ENCODE measurements at places on chromosomes 11 and 22.
A peak's percentile ranks its signal among the peaks of the same experiment; 100 is the strongest.

DNA sequence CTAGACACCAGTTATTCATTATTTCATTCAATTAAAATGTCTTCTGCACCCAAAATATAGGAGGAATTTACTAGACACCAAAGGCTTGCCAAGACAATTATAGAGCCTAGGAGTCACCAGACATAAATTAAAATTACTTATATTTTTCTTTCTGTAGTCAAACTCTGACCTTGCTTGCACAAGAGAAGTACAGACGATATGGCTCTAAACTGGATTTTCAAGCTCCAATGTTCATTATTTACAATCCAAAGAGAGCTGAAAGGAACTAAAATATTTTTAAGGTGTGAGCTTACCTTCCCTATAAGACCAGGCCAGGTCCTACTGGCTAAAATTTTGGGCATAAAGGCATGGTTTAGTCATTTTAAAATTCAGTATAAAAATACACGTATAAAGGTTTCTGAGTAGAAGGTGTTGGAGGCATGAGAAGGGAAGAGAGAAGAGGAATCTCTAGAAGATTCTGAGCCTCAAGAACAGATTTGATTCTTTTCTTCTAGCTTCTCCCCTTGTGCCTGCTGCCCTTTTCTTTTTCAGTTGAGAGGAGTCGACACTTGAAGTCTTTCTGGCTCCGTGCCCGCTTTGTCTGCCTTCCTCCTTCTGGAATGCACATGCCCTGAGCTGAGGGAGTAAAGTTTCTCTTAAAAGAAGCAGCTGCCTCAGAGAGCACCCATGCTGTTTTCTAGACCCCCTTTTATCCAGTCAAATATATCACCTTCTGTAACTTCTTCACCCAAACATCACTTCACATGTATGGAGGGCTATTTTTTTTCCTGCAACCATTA is 13.5 kb downstream of the C11orf97 start:
- DNase-seq: peak; percentile 16

DNA sequence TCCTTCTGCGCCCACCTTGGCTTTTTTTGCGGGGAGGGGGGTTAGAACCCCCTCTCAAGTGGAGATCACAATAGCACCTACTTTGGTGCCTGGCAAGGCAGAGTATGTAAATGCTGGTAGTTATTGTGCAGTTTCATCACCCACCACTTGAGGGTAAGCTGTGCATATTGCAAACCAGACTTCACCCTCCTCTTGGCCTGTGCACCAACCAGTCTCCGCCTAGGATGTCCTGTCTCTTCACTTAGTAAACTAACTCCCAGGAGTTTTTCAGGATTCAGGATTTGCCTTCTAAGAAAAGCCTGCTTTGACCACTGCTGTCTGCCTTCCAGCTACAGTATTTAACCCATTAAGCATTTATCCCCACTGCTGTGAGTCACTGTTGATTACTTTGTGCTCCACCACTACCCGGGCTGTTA is 2.0 kb upstream of the UBXN1 start:
- DNase-seq: peak; percentile 80

DNA sequence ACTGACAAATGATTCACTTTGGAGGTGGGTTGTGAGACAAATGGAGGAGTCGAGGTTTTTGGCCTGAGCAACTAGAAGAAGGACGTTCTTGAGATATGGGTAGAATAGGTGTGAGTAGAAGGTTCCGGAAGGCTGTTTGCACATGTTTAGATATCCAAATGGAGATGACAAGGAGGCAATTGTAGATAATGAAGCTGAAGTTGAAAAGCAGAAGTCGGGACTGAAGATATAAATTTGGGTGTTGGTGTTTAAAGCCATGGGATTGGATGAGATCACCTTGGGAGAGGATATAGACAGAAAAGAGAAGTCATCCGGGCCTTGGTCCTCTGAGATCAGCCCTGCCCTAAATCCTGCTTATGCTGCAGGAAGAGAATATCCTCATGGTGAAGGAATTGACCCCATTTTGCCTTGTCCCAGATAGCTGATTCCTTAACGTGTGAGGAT is 75.5 kb upstream of the CD44 start:
- no peak for DNase-seq

GRCh38 chr11:45828996-45829395 is 18.3 kb upstream of the CRY2 start:
- DNase-seq: no peak

DNA sequence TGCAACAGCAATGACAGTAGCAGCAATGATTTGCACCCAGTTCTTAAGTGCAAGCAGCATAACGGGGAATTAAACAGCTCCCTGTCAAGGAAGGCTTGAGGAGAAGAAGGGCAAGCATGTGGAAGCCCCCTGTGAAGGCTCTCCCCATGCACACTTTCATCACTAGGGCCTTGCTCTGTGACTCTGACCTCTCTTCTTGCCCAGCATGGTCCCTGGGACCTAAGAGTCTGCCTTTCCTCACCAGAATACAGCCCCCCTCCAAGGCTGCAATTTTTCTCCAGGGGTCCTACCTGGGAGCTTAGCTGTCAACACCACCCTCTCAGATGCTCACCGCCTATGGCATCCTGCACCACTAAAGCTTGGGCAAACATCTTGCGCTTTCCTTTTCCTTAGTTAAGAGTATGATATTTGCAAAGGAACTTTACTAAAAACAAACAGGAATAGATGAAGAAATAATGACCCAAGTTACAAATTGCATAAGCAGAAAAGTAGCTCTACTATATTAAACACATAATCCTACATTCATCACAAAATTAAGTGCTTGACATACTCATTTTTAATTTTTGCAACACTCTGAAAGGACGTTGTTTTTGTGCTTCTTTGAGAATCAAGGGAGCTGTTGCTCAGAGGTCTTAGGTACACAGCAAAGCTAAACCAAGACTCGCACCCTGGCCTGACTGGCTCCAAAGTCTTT is 187.6 kb downstream of the ADAMTS15 start:
- no peak for DNase-seq

DNA sequence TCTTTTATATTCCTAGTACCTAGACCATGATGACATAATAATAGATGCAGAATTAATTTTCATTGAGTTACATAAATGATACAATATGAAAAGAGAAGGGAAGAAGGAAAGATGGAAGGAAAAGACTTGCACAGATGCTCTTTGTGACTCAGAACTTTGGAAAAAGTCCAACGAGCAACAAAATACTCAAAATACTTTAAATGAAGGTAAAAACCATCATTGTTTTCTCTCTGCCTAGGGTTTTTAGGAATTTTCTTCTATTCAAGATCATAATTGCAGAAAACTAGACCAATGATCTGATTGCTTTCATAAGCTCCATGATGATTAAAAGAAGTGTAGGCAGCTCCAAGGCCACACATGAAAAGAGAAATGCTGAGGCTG is 276.9 kb downstream of the KIRREL3 start:
- DNase-seq: no peak

DNA sequence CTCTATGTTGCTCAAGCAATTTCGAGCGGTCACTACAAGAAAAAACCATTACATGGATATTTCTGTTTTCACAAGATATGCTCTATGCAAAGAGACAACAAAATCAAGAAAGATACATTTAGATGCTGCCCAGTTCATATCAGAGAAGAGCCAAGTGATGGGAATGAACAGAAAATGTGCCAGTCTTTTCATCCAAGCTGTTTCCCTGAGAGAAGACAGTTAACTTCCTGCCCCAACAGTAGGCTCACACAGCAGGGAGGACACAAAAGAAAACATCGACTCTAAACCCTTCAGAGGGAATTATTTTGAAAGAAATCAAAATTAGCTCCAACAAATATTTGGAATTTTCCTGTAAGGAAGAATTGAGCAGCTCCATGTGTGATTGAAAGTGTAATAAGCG is 11.6 kb downstream of the JAML start:
- DNase-seq: no peak

DNA sequence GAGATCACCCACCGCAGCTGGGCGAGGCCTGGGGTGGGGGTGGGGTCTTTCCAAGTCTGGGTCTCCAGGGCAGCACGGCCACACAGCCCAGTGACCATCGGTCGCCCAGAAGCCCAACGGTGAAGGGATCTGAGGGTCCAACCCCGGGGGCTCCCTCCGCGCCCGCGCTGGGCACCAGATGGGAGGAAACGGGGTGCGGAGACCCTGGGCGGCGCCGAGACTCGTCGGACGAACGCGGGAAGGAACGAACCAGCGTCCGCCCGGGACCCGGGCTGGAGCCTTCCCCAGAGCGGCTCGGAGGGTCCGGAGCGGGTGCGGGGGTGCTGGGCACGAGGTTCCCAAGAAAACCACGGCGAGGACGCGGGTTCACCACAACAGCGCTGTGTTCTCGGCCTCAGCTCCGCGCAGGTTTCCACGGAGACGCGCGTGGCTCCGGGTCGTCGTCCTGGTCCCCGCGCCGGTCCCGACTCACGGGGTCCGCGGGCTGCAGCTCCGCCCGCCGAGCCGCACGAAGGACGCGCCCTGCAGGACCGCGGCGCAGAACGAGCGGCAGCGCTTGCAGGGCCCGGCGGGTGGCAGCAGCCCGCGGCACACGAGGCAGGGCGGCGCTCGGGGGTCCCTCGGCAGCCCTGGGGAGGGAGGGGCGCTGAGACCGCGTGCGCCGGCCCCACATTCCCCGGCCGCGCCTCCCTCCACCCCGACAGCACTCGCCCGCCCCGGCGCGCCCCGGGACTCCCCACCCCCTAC is 2.3 kb upstream of the IL17REL start:
- no peak for DNase-seq

- DNase-seq: peak; percentile 72
These were observed 39.6 kb downstream of the TSPAN18 start for GRCh38 chr11:44766112-44766971.

GRCh38 chr11:64674774-64675173 is 48.2 kb downstream of the NRXN2 start:
- no peak for DNase-seq

All from HFFc6 (cell line).